Activated CD4-positive, CD25-positive, alpha-beta regulatory T cell treated with anti-CD3 and anti-CD28 coated beads, Interleukin-2, amount 50 U/mL, for 16 hours (primary cell): ENCODE measurements at places on chromosomes 2 and 18.

DNA sequence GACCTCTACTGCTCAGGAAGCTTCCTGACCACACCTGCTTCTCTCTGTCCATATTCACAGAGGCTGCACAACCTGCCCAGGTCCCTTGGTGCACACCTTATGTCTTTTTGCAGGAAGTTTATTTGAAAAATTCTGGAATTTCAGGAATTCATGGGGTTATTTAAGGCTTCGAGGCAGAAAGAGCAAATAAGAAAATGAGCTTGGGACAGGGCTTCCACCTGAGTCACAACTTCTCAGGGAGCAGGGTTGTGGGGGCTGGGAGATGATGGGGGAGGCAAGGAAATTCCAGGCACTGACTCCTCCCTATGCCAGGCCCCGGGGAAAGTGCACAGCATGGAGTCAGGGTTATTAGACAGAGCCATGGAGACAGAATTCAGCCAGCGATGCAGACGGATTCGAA is 57.7 kb downstream of the INHBB start:
- DNase-seq = no peak

GRCh38 chr2:15726321-15727057 is 134.8 kb downstream of the DDX1 start:
- no peak for DNase-seq

GRCh38 chr18:27652480-27653121 is 467.5 kb upstream of the CHST9 start:
- DNase-seq = no peak

DNA sequence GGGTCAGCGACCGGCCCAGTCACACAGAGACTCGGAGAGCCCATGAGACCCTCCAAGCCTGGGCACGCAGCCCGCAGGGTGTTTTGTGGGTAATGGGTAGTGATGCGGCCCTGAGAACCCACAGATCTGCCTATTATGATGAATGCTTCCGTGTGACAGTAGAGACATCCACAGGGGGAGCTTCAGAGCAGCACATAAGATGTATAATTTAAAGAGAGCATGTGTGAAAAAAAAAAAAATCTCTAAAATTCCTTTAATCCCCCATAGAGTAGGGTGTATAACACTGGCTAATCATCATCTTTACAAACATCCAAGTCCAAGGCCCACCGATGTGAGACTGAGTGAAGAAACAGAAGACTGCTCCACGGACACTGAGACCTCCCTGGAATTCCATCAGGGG is 34.6 kb downstream of the BIN1 start:
- no peak for DNase-seq

DNA sequence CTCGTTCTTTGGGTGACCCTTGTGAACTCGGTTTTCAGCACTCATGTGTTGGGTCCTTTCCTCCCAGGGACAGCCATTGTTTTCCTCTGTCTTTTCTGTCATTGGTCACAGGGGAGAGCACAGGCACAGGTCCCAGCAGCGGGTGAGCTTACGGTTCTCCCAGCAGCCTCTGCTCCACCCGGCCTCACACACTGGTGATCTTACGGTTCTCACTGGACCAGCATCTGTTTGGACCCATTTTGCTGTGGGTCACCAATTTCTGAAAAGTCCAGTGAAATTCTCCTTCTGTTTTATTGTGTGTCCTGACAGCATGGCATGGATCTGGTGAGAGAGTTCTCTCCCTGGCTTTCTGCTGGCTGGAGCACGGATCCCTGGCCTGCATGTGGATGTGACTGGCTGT is 49.8 kb upstream of the ANKRD62 start:
- DNase-seq = no peak

GRCh38 chr18:35284841-35285240 is 5.2 kb downstream of the ZSCAN30 start:
- DNase-seq = no peak
